ENCODE measurements at places on chromosomes 3 and 15. TPM values are rescaled to one million over a fixed set of nuclear protein-coding genes. Genes with fewer than 3 reads are reported as not detected.
A peak's percentile ranks its signal among the peaks of the same experiment; 100 is the strongest.

C15orf62 gene
- 0.98 TPM for total RNA-seq

GRCh38 chr3:125059488-125060245, 3.9 kb upstream of the HEG1 start:
- peaks cover 6% of the 10 kb centered on the region for H3K4me1 ChIP-seq
- no peaks in the 10 kb centered on the region for H3K36me3 ChIP-seq
- no peak overlapping the region for H3K27ac ChIP-seq
- DNase-seq, result no peak
- H3K4me3 ChIP-seq, result no peak overlapping the region

RTP3 gene
- not detected for total RNA-seq

DNA sequence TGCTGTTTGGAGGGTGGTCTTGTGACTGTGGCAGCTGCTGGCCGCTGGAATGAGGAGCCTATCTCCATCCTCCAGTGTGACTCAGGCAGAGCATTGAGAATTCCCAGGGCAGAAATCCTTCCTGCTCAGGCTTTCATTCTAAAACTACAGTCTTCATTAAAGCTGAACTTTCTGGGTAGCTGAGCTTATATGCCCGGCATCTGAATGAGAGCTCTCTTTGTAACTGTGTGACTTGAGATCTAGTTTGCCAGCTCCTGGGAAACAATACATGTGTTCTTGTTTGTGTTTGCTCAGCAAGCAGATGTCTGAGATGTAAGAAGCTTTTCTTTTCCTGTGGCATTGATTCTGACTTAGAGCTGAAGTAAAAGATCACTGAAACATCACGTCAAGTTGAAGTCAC, 22.4 kb downstream of the RLBP1 start:
- no peak overlapping the region for H3K4me3 ChIP-seq
- no peak overlapping the region for H3K27ac ChIP-seq
- H3K36me3 ChIP-seq, result peaks cover 45% of the 10 kb centered on the region

GRCh38 chr3:108823227-108823626, 641 bp downstream of the TRAT1 start:
- no peak for DNase-seq
- peaks cover 2% of the 10 kb centered on the region for H3K36me3 ChIP-seq
- H3K27ac ChIP-seq, result peak overlapping the region; percentile 73
- peaks cover 19% of the 10 kb centered on the region for H3K4me1 ChIP-seq
- H3K4me3 ChIP-seq, result peak overlapping the region; percentile 65

DNA sequence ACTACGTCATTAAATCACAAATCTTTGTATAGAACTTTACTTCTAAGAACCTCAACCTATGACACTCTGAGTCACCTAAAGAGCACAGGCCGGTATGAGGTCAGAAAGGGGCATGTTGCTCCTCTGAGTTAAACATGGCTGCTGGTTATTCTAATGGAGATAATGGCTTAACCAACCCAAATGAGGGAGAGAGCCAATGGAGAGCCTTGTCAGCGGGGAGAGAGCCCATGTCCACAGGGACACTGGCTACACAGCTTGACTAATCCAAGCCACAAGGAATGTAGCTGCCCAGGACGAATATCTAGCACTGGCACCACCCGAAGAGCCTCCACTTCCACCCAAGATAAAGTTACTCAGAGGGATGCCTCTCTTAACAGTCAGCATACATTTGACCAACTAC, 77.0 kb upstream of the STAC start:
- H3K27me3 ChIP-seq, result no peaks in the 10 kb centered on the region
- no peaks in the 10 kb centered on the region for H3K4me1 ChIP-seq
- no peak for DNase-seq
- no peak overlapping the region for H3K4me3 ChIP-seq
- H3K27ac ChIP-seq, result no peak overlapping the region

- no peak for DNase-seq
- peaks cover 37% of the 10 kb centered on the region for H3K36me3 ChIP-seq
- H3K27ac ChIP-seq, result no peak overlapping the region
Observed at GRCh38 chr15:82532991-82533481, 7.2 kb downstream of the RPS17 start.

GRCh38 chr3:51581524-51581923, 43.0 kb downstream of the RAD54L2 start:
- H3K4me3 ChIP-seq, result no peak overlapping the region
- no peak overlapping the region for H3K27ac ChIP-seq
- no peak for DNase-seq

- H3K4me1 ChIP-seq, result peaks cover 11% of the 10 kb centered on the region
- peak overlapping the region; percentile 95 for H3K27ac ChIP-seq
- H3K36me3 ChIP-seq, result peaks cover 34% of the 10 kb centered on the region
- no peak for DNase-seq
- H3K27me3 ChIP-seq, result no peaks in the 10 kb centered on the region
Observed at GRCh38 chr3:40309925-40310695, 603 bp downstream of the EIF1B start.

KLF15 gene
- 0.30 TPM for total RNA-seq

TERC gene
- 9.0 TPM for total RNA-seq

- peaks cover 9% of the 10 kb centered on the region for H3K27me3 ChIP-seq
- H3K4me3 ChIP-seq, result no peak overlapping the region
- DNase-seq, result no peak
- H3K36me3 ChIP-seq, result no peaks in the 10 kb centered on the region
- H3K4me1 ChIP-seq, result no peaks in the 10 kb centered on the region
Observed at GRCh38 chr3:112605285-112605684, 35.7 kb downstream of the CCDC80 start.

MESP2 gene
- total RNA-seq, result not detected

GRCh38 chr3:170714562-170715535, 129.0 kb upstream of the SLC7A14 start:
- H3K27ac ChIP-seq, result no peak overlapping the region
- no peaks in the 10 kb centered on the region for H3K36me3 ChIP-seq
- H3K27me3 ChIP-seq, result peaks cover 4% of the 10 kb centered on the region
- no peak overlapping the region for H3K4me3 ChIP-seq

GPR15 gene
- 8.4 TPM for total RNA-seq

GRCh38 chr3:141083836-141084649, 32.9 kb downstream of the SPSB4 start:
- H3K36me3 ChIP-seq, result no peaks in the 10 kb centered on the region
- no peak for DNase-seq
- no peak overlapping the region for H3K4me3 ChIP-seq
- no peak overlapping the region for H3K27ac ChIP-seq

PLOD2 gene
- not detected for total RNA-seq

DNA sequence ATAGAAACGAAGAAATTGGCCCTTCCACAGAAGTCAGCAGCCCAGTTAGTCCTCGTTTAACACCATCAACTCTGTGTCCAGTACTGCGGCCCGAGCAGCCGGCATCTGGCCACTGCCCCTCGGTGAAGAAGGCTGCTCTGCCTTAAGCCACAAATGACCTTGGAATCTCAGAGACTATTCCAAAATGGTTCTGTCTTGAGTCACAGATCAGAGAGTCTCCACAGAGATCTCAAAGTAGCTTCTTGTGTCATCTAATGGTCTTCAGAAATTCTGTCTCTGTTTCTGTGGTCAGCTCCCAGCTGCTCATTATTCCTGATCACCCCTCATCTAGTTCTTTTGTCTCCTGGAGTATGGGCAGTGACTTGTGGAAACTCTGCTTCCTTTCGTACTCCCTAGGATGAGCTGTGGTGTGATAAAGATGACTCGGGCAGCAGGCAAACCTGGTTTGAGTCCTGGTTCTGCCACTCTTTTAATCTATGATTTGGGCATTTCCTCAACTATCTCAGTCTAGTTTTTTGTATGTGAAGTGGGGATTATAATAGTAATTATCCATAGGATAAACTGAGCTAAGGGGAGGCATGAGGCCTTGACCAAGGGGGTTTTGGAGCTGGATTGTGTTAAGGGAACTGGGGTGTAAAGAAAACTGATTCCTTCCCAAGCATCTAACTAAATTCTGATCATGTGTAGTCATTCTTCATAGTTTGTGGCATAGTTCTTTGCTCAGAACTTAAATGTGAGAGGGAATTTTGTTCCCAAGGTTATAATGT, 22.6 kb downstream of the CRTC3 start:
- no peak overlapping the region for H3K4me3 ChIP-seq
- no peaks in the 10 kb centered on the region for H3K27me3 ChIP-seq
- no peak for DNase-seq
- peaks cover 24% of the 10 kb centered on the region for H3K36me3 ChIP-seq
- peaks cover 28% of the 10 kb centered on the region for H3K4me1 ChIP-seq

DNA sequence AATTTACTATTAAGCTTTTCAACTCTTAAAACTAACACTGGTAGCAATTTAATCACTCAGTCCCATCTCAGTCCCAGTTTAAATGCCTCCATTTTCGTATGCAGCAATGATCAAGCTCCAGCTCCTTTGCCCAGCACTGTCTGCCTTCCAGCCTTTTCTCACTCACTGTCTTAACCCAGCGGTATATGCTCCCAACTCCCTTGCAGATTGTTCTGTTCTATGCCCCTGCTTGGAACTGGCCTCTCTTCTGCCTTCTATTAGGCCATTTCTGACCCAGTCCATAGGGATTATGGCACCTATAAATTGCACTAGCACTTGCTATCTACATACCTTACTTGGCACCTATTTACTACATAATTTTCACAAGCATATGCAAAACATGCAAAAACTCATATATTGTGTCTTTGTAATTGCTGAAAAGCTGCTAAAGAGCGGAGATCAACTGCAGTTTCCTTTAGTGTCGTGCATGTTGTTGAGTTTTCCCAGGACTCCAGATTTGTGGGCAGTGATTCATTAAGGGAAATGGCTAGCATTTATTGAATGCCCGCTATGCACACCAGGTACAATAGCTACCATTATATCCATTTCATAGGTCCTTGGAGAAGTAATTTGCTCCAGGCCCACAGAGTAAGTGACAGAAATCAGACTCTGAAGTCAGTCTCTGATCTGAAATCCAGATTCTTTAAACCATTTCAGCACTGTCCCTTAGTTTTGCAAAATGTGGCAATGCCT, 24.4 kb downstream of the CRBN start:
- no peak overlapping the region for H3K4me3 ChIP-seq
- H3K4me1 ChIP-seq, result peaks cover 8% of the 10 kb centered on the region
- no peak overlapping the region for H3K27ac ChIP-seq

GRCh38 chr3:194294199-194294894, 56.8 kb downstream of the CPN2 start:
- DNase-seq, result no peak
- H3K4me1 ChIP-seq, result no peaks in the 10 kb centered on the region
- no peaks in the 10 kb centered on the region for H3K36me3 ChIP-seq

DNA sequence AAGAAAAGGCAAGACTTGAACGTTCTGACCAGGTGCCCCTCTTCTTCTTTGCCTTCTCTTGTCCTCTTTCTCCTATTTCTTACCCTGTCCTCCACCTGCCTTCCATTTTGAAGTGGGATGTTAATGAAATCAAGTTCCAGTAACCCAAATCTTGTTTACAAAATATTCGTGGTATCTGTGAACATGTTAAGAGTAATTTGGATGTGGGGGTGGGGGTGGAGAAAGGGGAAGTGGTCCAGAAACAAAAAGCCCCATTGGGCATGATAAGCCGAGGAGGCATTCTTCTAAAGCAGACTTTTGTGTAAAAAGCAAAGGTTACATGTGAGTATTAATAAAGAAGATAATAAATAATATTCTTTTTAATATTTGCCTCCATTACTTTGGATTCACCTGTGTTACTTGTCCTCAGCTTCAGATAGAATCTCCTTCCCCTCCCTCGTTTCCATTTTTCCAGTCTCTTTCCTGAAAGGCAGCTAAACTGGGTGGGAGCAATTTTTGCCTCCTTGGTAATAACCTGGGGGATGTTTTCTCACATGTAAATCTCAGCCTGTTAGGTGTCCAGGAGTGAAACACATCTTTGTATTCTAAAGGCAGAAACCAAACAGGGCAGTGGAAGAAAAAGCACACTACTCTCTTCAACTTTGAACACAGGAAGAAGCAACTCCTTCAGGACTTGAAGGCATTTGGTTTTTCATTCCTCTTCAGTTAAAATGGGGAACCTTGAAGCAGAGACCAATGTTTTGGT, 3.2 kb downstream of the CHST2 start:
- peaks cover 40% of the 10 kb centered on the region for H3K4me1 ChIP-seq
- peak overlapping the region; percentile 25 for H3K27ac ChIP-seq
- H3K27me3 ChIP-seq, result no peaks in the 10 kb centered on the region
- no peak for DNase-seq
- H3K4me3 ChIP-seq, result peak overlapping the region; percentile 12

ITIH1 gene
- total RNA-seq, result not detected

- no peaks in the 10 kb centered on the region for H3K36me3 ChIP-seq
- DNase-seq, result no peak
- no peaks in the 10 kb centered on the region for H3K27me3 ChIP-seq
- no peak overlapping the region for H3K27ac ChIP-seq
Observed at GRCh38 chr3:115226844-115227445, 79.9 kb upstream of the ZBTB20 start.

DNA sequence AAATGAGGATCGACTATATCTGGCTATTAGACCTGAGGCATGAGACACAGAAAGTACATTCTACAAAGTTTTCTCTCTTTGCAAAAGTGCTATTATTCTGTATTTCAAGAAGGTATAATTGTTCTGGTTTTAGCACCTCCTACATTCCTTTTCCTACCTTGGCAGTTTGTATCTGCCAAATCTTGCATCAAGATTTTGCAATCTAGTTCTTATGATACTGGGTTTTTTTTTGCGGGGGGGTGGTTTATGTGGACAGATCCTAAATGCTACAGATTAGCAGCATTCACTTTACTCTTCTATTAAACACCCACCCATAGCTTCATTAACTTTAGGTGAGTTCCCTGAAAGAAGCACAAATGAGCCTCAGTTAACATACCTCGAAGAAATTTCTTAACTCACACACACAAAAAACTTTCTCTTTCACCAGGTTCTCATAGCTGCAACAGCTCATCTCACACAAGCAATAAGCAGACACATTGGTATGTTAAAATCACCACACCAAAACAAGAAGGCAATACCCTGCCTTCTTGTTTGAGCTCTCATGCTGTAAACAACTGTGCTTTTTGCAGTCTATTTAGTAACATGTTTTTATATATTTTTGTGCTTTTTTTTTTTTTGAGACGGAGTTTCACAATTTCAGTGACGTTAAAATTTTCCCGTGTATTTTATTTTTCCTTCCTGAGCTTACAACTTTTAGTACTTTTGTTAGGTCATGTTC, 73.0 kb upstream of the VGLL4 start:
- no peak overlapping the region for H3K4me3 ChIP-seq
- H3K27ac ChIP-seq, result no peak overlapping the region
- peaks cover 19% of the 10 kb centered on the region for H3K4me1 ChIP-seq
